ENCODE measurements at places on chromosomes 12 and 14.

DNA sequence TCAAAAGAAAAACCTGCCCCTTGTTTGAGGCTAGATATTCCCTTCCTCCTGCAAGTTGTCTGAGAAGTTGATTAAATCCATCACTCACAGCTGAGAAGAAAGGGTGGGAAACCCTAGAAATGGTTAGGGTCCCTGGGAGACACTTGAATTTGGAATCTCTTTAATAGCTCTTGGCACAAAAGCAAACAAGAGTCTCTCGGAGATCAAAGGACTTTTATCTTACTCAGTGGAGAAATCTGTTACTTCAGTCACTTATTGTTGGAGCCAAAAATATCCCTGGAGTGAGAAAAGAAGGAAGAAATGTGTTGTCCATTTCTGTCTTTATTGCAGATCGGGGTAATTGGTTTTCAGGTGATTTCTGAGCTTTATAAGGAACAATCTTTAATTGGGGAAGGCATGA, 47.0 kb downstream of the TMEM132C start:
- DNase-seq, result no peak

GRCh38 chr12:19897900-19898408, 458.7 kb downstream of the AEBP2 start:
- DNase-seq, result no peak

DNA sequence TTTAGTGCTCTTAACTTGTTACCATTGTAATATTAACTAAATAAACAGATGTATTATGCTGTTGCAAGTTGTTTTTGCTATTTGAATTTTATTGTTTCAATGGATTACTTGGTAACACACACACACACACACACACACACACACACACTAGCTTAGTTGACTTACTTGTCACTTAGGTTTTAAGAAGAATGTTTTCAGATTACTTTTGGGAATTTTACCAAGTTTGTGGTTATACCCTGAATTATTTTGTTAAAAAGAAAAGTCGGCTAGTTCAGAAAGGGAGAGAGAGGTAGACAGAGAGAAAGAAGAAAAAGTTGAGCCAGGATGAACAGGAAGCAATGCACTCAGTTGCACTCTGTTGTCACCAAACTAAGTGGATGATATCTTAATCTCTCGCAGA, 5.3 kb downstream of the SSTR1 start:
- DNase-seq, result no peak

DNA sequence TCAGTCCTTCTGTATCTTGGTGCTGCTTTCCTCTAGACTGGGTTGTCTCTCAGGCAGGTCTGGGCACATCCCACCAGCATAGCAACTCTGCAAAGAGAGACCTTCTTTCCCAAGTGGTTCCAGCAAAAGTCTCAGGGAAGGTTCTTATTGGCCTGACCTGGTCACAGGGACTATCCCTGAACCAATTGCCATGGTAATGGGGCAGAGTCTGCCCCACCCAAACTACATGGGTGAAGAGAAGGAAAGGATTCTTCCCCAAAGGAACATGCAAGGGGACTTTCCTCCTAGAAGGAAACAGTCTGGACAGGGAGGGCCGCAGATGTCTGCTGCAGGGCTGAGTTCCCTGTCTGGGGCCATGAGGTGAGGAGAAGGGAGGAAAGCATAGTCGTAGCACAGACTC, 122.2 kb upstream of the NCOR2 start:
- no peak for DNase-seq

- no peak for DNase-seq
These were observed at the start of gene TMEM119 for GRCh38 chr12:108597559-108598471. TSS of gene TMEM119 (minus strand) at chr12:108598084. CDS start at chr12:108592383, 5,701 bp downstream.

- DNase-seq, result no peak
These were observed 134.2 kb downstream of the BICD1 start for GRCh38 chr12:32240831-32241230.

All from stimulated activated CD4-positive, alpha-beta T cell treated with anti-CD3 and anti-CD28 coated beads, TNF-alpha, amount 100 ng/mL, for 1 hour (primary cell).